ENCODE measurements at places on chromosomes 11 and 22.

- no peak for DNase-seq
These were observed 36.9 kb downstream of the BDNF start for GRCh38 chr11:27663326-27663725.

DNA sequence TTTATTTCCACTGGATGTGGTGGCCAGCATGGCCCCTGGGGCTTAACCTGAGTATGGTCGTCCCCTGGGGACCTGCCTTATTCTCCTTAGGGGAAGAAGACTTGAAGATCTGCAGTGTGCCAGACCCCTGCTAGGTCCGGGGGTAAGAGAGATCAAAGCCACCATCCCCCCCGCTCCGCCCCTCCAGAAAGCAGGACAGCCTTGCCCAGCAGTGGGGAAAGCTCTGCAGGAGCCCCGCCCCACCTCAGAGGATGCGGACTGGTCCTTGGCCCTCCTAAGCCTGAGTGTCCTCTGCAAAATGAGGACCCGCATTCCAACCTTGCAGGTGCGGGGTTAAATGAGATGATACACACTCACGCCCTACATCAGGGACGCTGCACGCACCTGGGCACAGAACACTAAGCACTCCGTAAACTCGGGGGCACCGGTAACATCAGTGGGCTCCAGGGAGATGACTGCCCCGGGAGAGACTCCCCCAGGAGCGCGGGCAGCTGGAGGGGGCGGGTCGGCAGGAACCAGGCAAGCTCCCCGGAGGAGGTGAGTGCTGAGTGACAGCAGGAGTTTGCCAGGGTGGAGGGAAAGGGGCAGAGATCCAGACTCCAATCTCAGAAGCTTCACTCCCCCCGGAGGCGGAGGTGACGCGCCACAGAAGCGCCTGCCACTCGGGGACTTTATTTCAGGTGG lies 564 bp upstream of the ANO1 start:
- no peak for DNase-seq

GRCh38 chr22:44212936-44213335 lies 32.2 kb downstream of the PARVG start:
- no peak for DNase-seq

DNA sequence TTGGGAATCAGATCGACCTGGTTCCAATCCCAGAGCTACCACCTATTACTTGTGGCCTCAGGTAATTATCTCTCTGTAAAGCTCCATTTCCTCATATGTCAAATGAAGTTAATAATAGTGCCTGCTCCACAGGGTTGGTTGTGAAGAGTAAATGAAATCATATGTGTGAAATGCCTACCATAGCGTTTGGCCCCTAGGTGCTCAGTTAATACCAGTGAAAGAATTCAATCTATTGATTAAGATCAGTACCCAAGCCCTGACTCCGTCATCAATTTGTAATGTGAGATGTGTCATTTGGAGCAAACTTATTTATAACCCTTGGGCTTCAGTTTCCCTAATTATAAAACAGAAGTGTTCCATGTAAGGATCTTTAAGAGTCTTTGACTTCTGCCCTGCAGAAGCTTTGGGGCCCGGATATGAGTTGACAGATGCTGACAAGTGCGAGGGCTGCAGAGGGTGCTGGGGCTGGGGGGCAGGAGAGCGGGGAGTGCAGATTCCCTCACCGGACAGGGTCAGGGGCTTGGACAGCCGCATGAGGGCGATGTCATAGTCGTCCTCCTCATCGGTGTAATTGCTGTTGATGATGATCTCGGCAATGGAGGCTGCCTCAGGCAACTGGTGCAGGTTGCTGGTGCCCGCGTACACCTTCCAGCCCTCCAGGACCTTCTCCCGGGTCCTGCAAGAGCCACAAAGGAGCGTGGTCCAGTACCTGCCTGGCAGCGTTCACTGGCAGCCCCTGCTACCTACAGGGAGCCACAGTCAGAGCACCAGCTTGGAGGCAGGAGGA lies 20.9 kb downstream of the TMPRSS13 start:
- no peak for DNase-seq

- no peak for DNase-seq
These were observed 249.0 kb downstream of the DYNC2H1 start for GRCh38 chr11:103358251-103358650.

DNA sequence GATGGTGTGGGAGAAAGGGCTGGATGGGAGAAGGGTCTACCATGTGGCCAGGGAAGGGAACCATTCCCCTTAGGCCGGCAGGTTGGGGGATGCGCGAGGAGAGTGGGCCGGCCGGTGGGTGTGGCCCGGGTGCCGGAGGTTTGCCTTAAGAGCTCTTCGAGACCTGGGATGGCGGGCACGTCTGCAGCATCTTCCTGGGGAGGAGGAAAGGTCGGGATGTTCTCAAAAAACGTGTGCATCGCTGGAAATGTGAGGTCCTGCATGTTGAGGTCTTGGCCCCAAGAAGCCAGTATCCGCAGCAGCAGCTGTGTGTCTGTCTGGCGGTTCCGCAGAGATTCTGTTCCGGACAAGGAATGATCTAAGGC lies 1.4 kb downstream of the NAV2 start:
- DNase-seq: no peak

DNA sequence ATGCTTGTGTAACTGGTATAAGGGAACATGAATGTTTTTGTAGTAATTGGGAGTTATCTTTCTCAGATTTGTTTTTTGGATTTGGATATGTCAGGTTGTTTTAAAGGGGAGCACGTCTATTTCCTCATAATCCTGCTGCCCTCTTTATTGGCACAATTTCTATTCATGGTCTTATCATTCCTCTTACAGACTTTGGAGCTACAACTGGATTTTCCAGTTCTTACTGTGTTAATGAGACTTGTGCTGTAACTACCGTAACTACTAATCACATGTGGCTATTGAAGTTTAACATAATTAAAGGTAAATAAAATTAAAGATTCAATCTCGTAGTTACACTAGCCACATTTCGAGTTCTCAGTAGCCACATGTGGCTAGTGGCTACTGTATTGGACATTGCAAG lies 1.9 kb downstream of the FDX1 start:
- DNase-seq: no peak

DNA sequence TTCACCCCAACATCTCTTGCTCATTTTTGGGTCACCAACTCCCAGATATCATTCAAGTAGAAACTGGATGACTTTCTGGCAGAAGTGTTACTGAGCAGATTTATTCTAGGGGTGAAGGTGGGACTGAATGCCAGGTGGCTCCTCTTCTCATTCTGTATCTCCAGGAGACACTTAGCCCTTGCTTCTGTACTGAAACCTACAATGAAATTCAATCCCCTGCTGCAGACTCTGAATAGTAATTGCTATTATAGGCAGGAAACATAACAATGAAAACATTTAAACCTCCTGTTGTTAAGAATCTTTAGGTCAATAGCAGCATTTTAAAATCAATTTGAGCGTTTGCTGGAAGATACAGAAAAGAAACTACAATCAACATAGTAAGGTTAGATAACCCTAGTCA lies 879.4 kb upstream of the TENM4 start:
- DNase-seq: no peak

DNA sequence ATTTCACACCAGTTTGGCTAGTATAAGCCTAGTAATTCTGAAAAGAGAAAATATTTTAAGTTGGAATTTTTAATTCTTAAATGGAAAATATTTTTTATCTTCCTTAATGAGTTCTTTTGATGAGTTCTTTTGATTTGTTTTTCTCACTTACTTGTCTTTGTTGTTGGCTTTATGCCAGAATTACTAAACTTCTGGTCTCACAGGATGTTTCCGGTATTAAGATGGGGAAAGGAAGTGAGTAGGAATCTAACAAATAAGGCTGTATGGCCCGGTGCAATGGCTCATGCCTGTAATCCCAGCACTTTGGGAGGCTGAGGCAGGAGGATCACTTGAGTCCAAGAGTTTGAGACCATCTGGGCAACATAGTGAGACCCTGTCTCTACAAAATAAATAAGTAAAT lies 106.4 kb downstream of the ARHGAP42 start:
- DNase-seq: no peak

DNA sequence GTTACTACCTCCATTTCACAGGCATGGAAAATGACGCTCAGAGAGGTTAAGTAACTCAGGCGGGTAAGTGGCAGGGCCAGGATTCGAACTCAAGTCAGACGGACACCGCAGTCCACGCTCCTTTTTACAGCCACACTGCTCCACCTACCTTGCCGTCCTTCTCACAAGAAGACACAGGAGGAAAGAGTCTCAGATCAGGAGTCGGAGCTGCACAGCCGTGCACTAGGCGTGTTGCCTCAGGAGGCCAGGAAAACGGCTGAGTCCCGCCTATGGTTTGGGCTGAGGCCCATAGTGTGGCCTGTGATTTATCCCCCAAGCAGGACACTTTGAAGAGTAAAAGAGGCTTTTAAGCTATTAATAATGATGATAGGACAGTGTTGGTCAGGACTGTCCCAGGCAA lies 44.7 kb upstream of the CD5 start:
- no peak for DNase-seq

GRCh38 chr11:26898799-26899198 lies 95.1 kb upstream of the FIBIN start:
- DNase-seq: no peak

- DNase-seq: no peak
These were observed 7.1 kb downstream of the TPCN2 start for GRCh38 chr11:69055598-69056516.

DNA sequence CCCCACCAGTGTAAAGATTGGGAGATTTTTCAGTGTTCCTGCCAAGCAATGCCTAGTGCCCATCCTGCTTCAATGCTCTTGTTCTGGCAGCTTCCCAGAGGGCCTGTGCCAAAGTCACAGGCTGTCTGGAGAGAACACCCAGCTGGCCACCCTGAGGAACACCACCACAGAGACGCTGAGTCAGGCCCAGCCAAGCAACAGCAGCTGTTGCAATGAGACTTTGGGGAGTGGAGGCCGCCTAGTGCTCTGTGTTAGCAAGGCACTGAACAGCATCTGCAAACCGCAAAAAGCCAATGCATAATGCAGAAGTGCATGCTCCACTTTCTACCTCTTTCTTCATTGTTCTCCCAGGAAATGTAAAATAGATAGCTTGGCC lies 168.1 kb downstream of the NXPE2 start:
- no peak for DNase-seq

- DNase-seq: no peak
These were observed 1888.9 kb downstream of the LRRC4C start for GRCh38 chr11:39570526-39570925.

- DNase-seq: no peak
These were observed 5.2 kb upstream of the CLMP start for GRCh38 chr11:123200264-123200663.

- DNase-seq: no peak
These were observed 44.7 kb downstream of the CCDC90B start for GRCh38 chr11:83241291-83241946.

DNA sequence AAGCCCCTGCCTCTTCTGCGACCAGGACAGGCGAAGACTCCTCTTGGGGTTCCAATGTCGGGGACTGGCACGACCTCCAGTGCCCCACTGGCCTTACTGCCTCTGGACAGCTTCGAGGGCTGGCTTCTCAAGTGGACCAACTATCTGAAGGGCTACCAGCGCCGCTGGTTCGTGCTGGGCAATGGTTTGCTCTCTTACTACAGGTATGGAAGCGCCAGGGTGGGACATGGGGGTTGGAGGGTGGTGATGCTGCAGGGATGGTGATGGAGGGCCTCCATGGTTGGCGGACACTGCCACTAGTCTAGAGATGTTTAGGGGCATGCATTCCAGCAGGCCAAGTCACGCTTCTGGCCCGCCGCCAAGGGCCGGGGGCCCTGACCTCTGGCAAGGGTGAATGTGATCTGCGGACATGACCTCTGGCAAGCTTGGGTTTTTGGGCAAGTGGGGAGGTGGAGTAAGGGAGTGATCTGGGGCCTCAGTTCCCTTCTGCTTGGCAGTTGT lies 727 bp downstream of the OSBP2 start:
- DNase-seq: no peak

DNA sequence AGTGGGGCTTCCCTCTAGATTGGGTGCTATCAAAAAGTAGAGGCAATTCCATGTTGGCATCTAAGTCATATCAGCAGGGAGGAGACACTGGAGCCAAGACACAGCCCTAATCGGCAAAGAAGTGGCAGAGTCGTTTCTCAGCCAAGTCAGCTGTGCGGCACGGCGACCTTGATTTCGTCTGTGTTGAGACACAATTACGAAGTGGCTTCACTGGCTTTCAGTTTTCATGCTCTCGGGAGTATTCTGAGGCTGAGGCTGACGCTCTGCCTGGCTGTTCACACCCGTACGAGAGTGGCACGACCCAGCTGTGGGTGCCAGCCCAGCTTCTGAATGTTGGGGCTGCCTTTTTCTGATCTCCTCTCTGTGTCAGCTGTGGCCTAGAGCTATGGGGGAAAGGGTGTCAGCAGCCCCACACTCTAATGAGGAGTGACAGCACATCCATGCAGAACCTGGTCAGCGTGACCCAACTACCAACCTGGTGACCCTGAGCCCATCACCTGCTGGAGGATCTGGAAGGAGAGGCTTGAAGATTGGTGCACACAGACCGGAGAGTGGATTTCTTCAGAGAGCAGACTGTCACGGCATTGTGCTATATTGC lies 105.7 kb upstream of the TMEM45B start:
- DNase-seq: no peak

DNA sequence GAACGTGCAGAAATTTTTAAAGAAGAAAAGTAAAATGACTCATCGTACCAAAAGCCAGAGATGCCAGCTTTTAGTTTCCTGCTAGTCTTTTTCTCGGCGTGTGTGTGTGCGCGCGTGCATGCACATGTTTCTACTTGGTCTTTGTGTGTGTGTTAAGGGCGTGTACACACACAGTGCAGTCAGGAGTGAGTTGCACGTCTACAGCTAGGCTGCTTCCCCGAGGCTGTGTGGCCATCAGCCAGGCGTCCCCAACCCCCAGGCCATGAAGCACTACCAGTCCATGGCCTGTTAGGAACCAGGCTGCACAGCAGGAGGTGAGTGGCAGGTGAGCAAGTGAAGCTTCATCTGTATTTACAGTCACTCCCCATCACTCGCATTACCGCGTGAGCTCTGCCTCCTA lies 36.4 kb downstream of the KCNQ1 start:
- DNase-seq: no peak

- no peak for DNase-seq
These were observed 10.9 kb downstream of the ASCL2 start for GRCh38 chr11:2259466-2259830.

- DNase-seq: no peak
These were observed 7.1 kb downstream of the SAA4 start for GRCh38 chr11:18229501-18229900.

GRCh38 chr11:33987975-33988580 lies 63.5 kb upstream of the CAPRIN1 start:
- peak; percentile 22 for DNase-seq

DNA sequence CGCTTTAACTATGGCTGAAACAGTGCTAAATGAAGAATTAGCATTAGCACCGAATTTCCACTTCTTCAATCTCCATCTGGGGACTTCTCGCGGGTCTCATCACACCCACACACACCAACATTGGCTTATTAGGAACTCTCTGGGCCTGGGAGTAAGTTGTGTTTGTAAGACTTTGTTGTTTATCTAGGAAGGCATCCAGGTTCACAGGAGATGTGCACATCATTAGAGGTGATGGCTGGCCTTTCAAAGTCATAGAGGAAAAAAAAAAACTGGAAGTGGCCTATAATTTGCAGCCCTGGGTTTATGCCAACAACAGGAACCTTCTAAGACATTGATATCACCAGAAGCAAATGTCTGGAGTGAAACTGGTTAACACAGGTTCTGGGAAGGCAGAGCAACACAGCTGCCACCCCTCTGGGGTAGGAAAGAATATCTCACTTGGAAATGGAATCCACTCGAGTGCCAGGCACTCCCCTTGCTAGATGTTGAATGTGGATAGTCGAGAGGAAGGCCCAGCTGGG lies 84.5 kb downstream of the TRAF6 start:
- DNase-seq: no peak
